ENCODE measurements at places on chromosomes 3 and 15.

GRCh38 chr3:171936191-171936841 is 93.2 kb downstream of the TMEM212 start:
- no peak for DNase-seq

GRCh38 chr3:32288819-32289218 is 50.3 kb downstream of the CMTM8 start:
- no peak for DNase-seq

DNA sequence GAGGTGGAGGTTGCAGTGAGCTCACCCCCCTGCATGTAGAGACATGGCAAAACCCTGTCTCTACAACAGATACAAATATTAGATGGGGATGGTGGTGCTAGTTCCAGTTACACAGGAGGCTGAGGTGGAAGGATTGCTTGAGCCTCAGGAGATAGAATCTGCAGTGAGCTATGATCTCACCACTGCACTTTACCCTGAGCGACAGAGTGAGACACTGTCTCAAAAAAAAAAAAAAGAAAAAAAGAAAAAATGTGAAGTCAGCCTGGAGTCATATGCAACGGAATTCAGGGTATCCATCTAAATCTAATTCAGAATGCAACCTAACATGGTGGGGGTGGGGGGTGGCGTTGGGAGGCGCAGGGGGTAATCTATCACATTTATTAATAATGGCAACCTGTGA is 37.1 kb upstream of the NR2F2 start:
- DNase-seq, result no peak

GRCh38 chr15:89203705-89204273 is 17.6 kb downstream of the RLBP1 start:
- no peak for DNase-seq

- DNase-seq, result no peak
Measured at GRCh38 chr3:148615382-148615781, 82.3 kb upstream of the AGTR1 start.

GRCh38 chr15:50458348-50459112 is 34.3 kb downstream of the USP8 start:
- no peak for DNase-seq

GRCh38 chr3:51637941-51638471 is 33.0 kb upstream of the TEX264 start:
- DNase-seq, result no peak
